ENCODE measurements at places on chromosomes 7 and 10. TPM values are rescaled to one million over a fixed set of nuclear protein-coding genes. Genes with fewer than 3 reads are reported as not detected.

GRCh38 chr10:78384049-78384431, 350.4 kb downstream of the RPS24 start:
- DNase-seq: no peak

DNA sequence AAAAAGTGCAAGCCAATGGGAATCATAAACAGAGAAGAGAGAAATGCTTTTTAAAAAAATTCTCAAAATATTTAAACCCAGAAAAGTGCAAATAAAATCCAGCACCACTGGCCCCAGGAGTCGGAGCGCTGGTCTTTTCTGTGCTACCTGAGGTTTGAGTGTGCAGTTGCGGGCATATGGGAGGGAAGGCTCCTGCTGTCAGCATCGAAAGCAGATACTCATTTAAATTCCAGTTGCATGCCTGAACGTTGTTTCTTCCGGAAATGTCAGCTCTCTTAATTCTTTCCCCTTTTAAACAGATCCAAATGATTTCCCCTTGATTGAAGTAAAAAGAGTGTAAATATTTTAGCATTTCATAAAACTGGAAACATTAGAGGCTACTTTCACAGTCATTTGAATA, 240.5 kb upstream of the GPR26 start:
- no peak for DNase-seq

DNA sequence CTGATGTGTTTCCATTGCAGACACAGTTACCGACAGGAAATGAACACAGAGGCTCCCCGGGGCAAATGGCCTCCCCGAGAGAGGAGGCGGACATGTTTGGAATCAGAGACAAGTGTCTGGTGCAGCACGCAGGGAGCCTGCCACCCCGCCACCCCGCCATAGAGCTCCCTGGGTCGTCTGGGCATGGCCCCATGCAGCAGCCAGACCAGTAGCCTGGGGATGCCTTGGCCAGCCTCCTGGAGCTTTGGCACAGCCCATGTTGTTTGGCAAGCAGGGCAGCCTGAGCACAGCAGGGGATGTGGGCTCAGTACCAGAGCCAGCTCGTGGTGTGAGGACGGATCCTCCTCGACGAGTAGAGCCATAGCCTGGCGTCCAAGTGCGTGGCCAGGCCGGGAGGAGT, 80.8 kb downstream of the NKX6-2 start:
- no peak for DNase-seq

DNA sequence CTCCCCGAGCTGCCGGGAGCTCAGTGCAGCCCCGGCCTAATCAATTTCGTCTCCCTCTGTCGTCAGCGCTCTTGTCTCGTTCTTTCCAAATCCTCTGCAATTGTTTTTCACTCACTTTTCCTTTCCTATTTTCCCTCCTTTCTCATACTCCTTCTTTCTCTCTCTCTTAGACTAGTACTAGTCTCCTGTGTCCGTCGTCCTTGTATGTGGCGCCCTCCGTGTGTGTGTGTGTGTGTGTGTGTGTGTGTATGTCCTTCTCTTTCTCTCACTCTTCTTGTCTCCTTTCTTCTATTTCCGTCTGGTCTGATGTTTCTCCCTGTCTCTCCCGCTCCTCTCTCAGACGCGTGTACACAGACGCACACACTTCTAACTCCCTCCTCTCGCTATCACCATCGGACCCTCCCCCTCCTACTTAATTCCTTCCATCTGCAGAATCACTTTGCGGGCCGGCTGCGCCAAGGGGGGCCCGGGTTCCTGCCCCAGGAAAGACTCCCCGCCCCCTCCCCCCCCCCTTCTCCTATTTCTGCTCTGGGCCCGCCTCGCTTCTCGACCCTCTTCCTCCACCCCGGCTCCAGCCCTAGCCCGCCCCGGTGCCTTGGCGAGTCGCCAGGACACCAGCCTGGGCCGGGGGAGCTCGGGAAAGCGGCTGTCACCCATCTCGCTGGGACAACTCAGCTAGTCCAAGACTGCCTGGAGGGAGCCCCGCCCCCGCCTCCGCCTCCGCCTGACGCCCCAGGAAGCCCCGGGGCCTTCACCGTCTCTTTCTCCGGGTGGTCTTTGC, 743 bp upstream of the ZCCHC24 start:
- DNase-seq: no peak

DNA sequence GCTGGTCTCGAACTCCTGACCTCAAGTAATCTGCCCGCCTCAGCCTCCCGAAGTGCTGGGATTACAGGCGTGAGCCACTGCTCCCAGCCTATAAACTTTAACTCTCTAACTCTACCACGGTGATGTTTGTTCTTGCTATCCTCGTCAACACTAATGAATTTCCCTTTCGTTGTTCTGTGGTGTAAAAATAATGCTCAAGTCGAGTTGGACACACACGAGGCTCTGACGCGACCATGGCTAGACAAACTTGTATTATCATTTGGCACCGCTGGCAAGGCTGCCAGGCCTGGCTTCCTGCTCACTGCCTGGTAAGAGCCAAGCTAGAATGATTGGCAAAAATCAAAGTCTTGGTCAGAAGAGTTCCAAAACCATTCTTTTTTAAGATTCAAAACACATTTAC, 167.0 kb upstream of the KLF6 start:
- no peak for DNase-seq

Gene IL6
- not detected for total RNA-seq

Gene ADIRF
- 3.1 TPM for total RNA-seq

Gene MYOZ1
- total RNA-seq: not detected

Gene DGKI
- not detected for total RNA-seq

Measured in HT-29 (cell line).